Myometrial cell (primary cell): ENCODE measurements at places on chromosomes 1 and 21. TPM values are rescaled to one million over a fixed set of nuclear protein-coding genes. Genes with fewer than 3 reads are reported as not detected.

Gene FMO2
- not detected in 2 replicates for total RNA-seq

Gene RPE65
- total RNA-seq = not detected in 2 replicates

Gene CYP4Z1
- not detected in 2 replicates for total RNA-seq

Gene STIL
- 14.7 and 15.2 TPM in 2 replicates for total RNA-seq

Gene APCS
- total RNA-seq = not detected in 2 replicates

Gene TTC39A
- total RNA-seq = under 0.01 TPM in 1 of 2 replicates, not detected in the other

Gene C1orf116
- not detected in 2 replicates for total RNA-seq

Gene KCNA3
- under 0.01 TPM in 1 of 2 replicates, not detected in the other for total RNA-seq

Gene PCSK9
- total RNA-seq = 23.6 and 30.1 TPM in 2 replicates

Gene SVBP
- 9.7 and 10.7 TPM in 2 replicates for total RNA-seq

Gene RIMKLA
- total RNA-seq = not detected in 2 replicates

Gene NUAK2
- 7.2 and 7.8 TPM in 2 replicates for total RNA-seq

Gene FTCD
- not detected in 2 replicates for total RNA-seq

Gene CCDC27
- total RNA-seq = not detected in 2 replicates

Gene TMEM52
- not detected in 2 replicates for total RNA-seq

Gene PODN
- 1.4 and 2.0 TPM in 2 replicates for total RNA-seq

Gene SIK1
- 0.53 TPM in 1 of 2 replicates, not detected in the other for total RNA-seq

Gene IL20
- not detected in 2 replicates for total RNA-seq

Gene TDRD10
- total RNA-seq = not detected in 2 replicates

Gene SPATA21
- not detected in 2 replicates for total RNA-seq

Gene PROK1
- total RNA-seq = not detected in 2 replicates

Gene SELE
- total RNA-seq = not detected in 2 replicates

Gene ERVH48-1
- 0.35 TPM in 1 of 2 replicates, not detected in the other for total RNA-seq

Gene SLAMF6
- total RNA-seq = not detected in 2 replicates

Gene TRIM46
- total RNA-seq = 3.7 and 5.8 TPM in 2 replicates

Gene PTGFRN
- 4.6 and 5.8 TPM in 2 replicates for total RNA-seq

Gene AHCYL1
- 52.1 and 52.5 TPM in 2 replicates for total RNA-seq

Gene MMEL1
- not detected in 2 replicates for total RNA-seq

Gene MYBPH
- total RNA-seq = 0.18 TPM in 1 of 2 replicates, not detected in the other

Gene SERPINC1
- total RNA-seq = not detected in 2 replicates

Gene SERINC2
- total RNA-seq = 49.3 and 54.5 TPM in 2 replicates

Gene ATF6
- 21.6 and 21.8 TPM in 2 replicates for total RNA-seq

Gene DSTYK
- 8.4 and 10.6 TPM in 2 replicates for total RNA-seq

Gene SLC44A3
- 0.18 TPM in 1 of 2 replicates, not detected in the other for total RNA-seq

Gene HJV
- total RNA-seq = not detected in 2 replicates

Gene CYP4A22
- not detected in 2 replicates for total RNA-seq

Gene GPR52
- not detected in 2 replicates for total RNA-seq

Gene BEND5
- not detected in 2 replicates for total RNA-seq

Gene CRP
- total RNA-seq = not detected in 2 replicates

Gene KCNK2
- total RNA-seq = 7.8 and 11.5 TPM in 2 replicates

Gene SPRR3
- not detected in 2 replicates for total RNA-seq

Gene GPR161
- 4.9 and 9.2 TPM in 2 replicates for total RNA-seq

Gene TRIM67
- not detected in 2 replicates for total RNA-seq

Gene LMOD1
- total RNA-seq = 9.8 and 11.2 TPM in 2 replicates

Gene HFM1
- total RNA-seq = not detected in 2 replicates

Gene PSRC1
- 35.4 and 42.1 TPM in 2 replicates for total RNA-seq

Gene FAM78B
- 0.29 and 2.7 TPM in 2 replicates for total RNA-seq

Gene KRTAP19-2
- not detected in 2 replicates for total RNA-seq

Gene COL16A1
- 11.0 and 20.9 TPM in 2 replicates for total RNA-seq

Gene ANGPTL7
- total RNA-seq = not detected in 2 replicates

Gene AKR7A3
- total RNA-seq = 0.86 and 0.89 TPM in 2 replicates
